ENCODE measurements at places on chromosomes 2 and 18.

GRCh38 chr2:227932001-227932400, 60.6 kb downstream of the DAW1 start:
- DNase-seq, result no peak

DNA sequence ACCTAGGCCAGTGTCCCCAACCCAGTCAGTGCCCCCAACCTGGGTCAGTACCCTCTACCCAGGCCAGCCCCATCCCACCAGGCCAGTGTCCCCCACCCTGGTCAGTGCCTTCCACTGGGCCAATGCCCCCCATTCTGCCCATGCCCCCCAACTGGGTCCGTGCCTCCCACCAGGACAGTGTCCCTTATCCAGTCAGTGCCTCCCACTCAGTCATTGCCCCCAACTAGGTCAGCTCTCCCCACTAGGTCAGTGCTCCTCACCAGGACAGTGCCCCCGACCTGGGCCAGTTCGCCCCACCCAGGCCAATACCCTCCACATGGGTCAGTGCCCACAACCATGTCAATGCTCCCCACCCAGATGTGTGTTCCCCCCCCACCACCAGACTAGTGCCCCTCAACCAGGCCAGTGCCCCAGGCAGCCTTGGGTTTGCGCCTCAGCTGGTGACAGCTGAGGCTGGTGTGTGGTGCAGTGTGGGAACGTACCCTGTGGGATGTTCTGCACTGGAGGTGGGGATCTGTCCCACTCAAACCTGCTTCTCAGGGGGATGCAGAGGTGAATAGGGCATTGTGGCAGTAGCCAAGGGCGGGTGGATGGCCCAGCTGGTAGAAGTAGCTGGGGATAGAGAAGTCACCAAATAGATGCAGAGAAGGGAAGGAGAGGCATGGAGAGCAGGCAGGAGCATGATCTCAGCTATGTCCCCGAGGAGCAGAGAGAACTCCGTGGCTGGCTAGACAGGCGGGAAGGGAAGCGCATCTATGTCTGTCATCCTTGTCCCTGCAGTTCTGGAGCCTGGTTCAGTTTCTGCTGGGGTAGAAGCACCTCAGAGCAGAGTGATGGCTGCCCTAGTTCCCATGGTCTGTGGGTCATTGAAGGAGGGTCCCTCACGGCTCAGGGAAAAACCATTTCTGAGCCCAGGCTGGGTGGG, 168.8 kb downstream of the SH3RF3 start:
- DNase-seq, result no peak

GRCh38 chr2:220528180-220528675, 900.8 kb downstream of the SLC4A3 start:
- no peak for DNase-seq

DNA sequence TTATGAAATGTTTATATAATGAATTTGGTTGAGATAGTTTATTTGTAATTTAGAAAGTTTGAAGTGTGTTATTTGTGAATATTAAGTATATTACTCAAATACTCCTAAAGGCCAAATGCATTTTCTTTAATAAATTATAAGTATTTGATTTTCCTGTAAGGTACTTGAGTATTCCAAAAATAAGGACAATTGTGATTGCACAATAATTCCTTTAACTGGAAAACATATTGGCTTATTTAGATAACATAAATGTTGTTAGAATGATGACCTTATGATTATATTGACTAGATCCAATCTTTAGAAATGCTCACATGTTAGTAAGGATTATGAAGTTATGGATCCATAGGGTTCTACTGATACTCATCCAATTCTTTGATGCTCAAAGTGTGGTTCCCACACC, 125.1 kb upstream of the MAP3K20 start:
- no peak for DNase-seq

DNA sequence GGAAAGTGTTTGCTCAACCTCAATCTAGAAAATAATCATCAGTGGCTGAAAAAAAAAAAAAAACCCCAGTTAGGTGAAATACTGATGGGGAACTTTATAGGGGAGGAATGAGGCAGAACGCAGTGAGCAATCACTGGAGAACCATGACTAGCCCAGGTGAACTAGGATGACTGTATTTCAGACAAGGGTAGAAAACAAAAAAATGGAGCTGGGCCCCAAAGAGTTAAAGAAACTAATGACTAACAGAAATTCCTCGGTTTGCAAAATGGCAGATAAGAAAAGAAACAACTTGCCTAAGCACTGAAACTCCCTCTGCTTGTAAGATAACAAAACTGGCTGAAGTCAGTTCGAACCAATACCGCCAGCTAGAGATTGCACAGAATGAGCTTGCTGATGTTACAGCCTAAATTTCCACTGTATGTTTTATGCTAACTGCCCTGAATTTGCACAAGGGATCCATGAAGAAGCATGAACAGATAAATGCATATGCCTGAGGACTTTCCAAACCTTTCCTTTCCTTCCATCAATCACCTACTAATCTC, 245.9 kb downstream of the METTL4 start:
- no peak for DNase-seq

GRCh38 chr2:84878896-84879583, 1.8 kb downstream of the TRABD2A start:
- no peak for DNase-seq

- DNase-seq, result no peak
Observed at GRCh38 chr2:64957109-64957903, 31.9 kb upstream of the SLC1A4 start.

GRCh38 chr2:36732673-36733036, 36.1 kb downstream of the VIT start:
- DNase-seq, result no peak

DNA sequence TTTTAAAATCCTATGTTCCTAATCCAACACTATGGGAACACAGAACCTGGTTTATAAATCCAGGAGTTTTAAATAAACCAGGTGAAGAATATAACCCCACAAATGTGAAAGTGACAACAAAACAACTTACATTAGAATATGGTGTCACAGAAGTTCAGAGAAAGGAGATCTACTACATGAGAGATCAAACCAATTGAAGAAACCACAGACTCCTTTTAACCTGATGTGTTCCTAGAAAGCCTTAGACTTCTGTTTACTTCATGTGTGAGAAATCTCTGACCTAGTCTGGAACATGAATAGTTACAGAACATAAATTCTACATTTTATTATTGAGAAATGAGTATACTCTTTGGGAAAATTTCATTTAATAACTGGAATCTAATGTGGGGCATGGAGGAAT, 165.3 kb downstream of the FTCDNL1 start:
- DNase-seq, result no peak

GRCh38 chr2:133886735-133887675, 318.7 kb upstream of the NCKAP5 start:
- DNase-seq, result no peak

DNA sequence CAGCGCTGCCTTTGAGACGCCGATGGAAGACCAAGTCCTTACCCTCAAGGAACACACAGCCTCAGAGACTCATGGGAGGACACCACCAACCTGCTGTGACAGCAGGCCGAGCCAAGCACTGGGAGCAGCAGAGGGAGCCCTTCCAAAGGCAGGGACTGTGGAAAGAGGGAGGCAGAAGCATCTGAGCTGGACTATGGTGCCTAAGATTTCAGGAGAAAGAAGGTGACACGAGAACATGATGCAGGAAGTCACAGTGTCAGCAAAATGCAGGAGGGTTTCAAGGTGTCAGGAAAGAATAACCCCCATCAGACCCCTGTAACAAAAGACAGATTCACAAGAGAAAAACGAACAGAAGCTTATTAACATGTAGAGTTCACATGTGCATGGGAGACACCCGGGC, 24.2 kb upstream of the COX7A2L start:
- no peak for DNase-seq

DNA sequence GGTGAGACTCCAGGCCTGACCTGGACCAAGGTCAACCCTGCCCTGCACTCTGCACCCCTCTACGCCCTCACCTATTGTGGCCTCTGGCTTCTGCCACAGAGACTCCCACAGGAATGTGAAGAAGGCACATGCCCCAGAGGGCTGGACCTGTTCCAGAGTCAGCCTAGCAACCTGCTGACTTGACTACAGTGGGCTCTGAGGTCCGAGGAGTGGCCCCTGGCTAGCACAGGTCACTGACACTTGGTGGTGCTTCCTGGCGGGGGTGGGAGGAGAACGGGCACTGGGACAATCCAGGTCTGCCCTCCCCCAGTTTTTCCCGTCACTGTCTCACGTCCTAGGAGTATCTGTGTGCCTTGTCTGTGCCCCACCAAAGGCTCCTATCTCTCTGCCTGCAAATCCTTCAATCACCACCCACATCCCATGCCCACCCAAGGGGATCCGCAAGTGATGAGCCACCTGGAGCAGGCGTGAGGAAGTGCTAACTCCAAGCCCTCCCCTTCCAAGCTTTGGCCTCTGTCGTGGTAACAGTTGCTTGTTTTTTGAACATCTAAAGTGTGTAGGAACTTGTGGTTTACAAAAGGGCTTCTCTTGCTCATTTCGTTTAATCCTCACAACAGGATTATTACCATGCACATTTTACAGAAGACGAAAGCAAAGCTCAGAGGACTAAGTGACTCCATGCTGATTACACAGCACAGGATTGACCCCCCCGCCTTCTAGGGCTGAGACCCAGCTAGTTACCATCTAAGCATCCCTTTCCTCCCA, 86.2 kb downstream of the MCFD2 start:
- DNase-seq, result no peak

- DNase-seq, result no peak
Observed at GRCh38 chr2:106147665-106148064, 46.4 kb downstream of the UXS1 start.

- no peak for DNase-seq
Observed at GRCh38 chr2:230266638-230267037, 41.1 kb downstream of the SP140 start.

GRCh38 chr2:85600951-85601770, 1.3 kb downstream of the TMEM150A start:
- DNase-seq, result no peak

DNA sequence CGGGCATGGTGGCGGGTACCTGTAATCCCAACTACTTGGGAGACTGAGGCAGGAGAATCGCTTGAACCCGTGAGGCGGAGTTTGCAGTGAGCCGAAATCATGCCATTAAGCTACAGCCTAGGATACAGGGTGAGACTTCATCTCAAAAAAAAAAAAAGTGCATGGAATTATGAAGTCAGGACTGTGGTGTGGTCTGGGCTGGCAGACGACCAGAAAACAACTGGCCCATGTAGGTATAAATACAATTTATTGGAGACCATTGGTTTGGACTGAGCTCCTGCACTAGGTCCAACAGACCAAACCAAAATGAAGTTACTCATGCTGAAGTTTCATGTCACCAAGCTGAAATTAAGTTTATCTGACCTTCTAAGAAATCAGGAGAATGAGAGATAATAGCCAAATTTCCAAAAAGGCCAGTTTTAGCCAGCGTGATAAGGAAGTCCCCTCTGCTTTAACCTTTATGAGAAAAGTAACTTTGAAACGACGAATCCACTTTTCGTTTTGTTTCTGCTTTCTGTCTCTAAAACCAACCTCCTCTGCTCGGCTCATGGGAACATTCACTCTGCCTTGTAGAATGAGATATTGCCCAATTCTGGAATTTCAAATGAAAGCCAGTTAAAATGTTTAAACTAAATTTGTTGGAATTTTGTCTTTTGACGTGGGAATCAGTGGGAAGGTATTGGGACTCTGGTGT, 17.7 kb upstream of the RAB10 start:
- DNase-seq, result no peak

DNA sequence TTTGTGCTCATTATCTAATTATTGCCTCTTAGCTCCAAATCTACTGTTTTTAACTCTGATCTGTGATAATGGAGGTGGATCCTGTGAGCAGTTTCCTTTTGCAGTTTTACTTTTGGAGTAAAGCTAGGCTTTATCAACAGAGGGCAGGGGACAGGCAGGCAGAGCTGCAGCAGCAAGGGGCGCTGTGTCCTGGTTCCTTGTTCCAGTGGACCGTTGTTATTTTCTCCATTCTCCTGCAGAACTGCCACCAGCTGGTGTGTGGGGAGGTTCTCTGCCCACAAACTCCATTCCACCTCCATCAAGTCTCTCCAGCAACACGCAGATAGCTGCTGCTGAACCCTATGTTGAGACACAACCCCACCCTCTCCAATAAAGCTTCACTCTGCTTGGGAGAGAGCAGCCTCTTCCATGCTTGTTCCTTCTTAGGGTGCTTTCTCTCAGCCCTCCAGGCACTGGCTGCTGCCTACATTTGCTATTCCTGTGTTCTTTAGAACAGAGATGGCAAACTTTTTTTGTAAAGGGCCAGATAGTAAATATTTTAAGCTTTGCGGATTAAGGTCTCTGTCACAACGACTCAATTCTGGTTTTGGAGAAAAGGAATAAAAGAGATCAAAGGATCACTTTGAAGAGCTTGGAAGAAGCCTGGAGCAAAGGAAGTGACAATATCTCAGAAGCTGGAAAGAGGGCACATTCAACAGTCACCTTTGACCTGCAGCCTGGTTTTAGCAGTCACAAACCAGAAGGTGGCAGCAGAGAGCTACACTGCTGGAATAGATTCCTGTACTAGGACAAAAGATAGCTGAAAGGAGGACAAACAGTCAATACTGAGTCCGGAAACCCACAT, 208.8 kb downstream of the CCDC178 start:
- no peak for DNase-seq

DNA sequence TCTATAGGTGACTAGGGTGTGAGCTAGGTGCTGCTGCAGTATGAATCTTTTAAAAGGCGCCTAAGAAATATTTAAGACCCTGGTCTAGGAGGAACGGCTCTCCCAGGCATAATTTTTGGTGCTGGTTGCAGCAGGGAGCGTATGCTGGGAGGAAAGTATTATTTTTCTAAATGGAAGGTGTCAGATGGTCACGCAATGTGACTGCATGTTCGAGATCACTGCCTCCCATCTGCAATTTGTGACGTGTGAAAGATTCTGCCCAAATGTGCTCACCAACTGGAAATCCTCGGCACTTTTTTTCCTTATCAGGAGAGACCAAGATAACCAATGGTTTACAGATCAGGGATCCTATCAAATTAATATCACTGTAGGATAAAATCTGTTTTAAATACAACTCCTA, 95.6 kb upstream of the KLHL14 start:
- no peak for DNase-seq

GRCh38 chr18:26103579-26103978, 13.2 kb upstream of the SS18 start:
- DNase-seq, result no peak

- DNase-seq, result no peak
Observed at GRCh38 chr2:9770308-9771100, 72.8 kb upstream of the TAF1B start.

DNA sequence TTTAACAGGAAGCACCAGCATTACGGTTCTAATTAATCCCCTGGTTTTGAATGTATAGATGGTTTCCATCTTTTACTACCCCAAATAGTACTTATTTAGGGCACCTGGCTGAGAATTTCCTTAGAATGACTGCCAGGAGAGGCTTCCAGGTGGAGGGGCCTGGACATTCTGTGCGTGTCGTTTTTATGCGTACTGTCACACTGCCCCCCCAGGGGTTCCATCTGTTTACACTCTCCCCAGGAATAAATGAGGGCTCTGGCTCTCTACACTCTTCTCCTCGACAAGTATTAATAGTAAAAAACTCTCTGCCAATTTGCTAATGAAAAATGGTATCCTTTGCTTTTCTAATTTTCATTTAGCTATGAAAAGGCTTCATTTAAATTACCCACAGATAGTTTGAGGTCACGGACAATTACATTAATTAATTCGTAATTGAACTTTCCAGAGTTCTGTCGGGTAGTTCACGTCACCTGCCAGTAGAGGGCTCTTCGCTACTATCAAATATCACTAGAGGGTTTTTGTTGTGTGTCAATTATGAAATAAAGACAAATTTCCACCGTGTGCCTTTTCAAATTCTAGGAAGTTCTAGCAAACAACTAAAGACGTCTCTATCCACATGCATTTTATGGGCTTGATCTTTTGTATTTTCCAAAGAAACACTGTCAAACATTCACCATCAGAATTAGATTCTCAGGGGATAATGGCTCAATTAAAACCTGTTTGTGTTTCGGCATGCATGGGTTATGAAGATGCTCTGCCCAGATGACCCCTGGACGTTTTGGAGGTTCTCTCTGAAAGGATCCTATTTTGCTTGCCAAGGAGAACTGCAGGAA, 88.8 kb upstream of the ASB18 start:
- no peak for DNase-seq

Measured in activated CD8-positive, alpha-beta memory T cell treated with anti-CD3 and anti-CD28 coated beads for 4 hours (primary cell).